ENCODE measurements at places on chromosomes 7 and 10.

DNA sequence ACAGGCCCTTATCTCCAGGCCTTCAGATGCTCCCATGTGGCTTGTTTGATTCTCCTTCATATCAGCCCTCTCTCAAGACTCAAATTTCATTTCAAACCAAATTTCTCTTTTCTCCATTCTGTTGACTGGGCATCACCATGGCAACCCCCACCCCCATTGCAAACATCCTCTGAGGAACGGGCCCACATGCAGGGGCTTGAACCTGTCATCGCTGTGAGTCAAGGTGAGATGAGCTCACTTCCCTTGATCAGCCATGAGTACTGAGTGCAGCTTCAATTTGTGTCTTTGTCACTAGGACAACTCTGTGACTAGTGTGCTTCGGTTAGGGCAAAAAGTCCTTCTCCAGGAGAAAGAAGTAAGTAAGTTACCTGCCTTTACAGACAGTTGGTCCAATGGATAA, 41.9 kb downstream of the CALML3 start:
- no peak for DNase-seq

- no peak for DNase-seq
These were observed 2.6 kb downstream of the NKX6-2 start for GRCh38 chr10:132783165-132783939.

DNA sequence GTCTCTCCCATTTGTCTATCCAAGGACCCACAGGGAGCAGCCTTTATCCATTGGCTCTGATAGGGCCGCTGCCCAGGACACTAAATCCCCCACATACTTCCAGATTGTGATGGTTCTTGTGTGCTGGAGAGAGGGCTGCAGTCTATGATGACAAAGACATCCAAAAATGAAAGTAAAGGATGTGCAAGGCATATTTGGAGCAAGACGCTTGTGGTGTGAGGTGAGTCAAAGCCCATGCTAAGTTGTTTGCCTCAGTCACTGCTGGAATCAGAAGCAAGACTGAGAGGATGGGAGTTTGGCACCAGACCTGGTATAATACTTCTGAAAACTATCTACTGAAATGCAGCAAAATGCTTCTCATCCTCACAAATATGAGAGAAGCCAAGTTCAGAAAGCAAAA, 22.7 kb downstream of the ZNF22 start:
- DNase-seq, result no peak

- DNase-seq, result no peak
These were observed 74.3 kb upstream of the RET start for GRCh38 chr10:43002596-43002995.

DNA sequence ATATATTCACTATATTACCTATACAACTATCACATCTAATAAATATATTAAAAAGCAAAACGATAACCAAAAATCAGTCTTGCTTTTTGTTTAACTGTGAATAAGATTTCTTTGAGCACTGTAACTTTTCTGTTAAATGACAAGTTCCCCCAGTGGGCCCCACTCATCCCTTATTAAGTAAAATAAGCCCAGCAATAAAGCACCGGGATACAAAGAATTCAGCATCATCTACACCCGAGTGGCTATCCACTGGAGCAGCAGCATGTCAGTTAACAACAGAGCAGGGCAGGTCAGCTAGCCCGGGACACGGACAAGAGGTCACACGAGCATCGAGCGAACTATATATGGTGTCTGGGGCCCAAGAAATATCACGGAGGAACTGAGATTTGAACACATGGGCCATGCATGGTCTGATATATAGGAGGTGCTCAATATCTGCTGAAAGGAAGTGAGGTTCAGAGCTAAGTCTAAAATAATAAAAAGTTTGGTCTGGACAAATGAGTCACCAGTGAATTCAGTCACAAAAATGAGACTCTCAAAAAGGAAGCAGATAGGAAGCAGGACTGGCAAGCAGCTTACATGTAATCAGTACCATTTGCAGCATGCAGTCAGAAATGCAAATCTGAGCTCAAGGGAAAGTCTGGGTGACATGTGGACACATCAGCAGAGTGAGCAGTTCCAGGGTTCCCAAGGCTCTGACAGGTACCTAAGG, 4.1 kb downstream of the ERCC6 start:
- no peak for DNase-seq

DNA sequence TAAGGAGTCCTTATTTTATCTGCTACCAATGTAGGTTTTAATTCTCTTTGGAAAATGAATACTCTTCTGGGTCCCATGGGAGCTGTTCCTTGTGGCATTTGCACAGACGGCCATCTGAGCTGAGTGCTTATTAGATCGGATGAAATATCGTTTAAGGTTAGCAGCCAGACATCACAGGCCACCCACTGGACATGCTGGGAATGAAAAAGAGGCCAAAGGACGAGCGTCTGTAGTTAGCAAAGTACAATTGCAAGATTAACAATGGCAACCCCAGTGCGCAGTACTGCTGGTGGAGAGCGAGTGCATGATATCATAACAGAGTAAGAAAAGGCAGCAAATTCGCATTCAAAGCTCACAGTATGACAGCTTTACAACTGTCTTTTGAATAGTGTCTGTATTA, 28.3 kb upstream of the CREB5 start:
- DNase-seq, result no peak

DNA sequence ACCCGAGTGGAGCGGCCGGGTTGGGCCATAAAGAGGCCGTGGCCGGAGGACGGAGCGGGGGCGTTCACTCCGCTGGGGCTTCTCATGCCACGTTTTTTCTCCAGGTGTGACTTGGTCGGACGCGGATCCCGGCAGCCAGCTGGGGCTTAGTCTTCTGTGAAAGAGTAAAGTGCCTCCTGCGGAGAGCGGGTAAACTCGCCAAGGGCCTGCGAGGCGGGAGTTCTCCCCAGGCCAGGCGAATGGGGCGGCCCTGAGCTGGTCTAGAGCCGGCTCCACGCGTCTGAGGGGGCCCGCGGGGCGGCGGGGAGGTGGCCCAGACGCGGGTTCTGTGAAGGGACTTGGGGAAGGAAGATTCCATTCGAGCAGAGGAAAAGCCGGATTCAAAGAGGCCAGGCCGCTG, 86.3 kb upstream of the VIPR2 start:
- DNase-seq, result no peak

DNA sequence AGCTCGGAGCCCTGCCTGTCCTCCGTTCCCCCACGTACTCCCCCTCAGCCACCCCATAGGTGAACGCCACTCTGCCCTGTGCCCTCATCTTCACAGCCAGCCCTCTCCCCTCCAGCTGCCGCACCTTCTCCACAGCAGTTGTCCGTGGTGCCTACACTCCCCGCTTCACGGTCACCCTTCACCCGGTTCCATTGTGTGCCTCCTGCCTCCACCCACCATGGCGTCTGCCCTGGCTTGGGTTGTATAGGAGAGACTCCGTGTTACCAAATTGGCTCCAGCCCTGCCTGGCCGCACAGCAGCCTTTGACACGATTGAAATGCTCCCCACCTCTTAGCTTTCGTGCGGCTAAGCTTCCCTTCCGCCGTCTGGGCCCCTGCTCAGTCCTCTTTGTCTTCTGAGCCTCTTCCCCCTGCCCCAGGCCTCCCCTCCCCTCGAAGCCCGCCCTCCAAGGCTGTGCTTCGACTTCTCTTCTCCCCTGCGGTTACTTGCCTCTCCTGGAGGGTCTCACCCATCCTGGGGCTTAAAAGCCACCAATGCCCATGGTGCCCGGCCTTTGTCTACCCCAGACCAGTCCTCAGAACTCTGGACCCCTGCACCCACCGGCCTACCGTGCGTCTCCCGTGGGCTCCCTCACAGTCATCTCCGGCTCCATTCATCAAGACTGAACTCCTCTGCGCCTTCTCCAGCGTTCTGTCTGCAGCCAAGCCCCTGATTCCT, 18.5 kb upstream of the NODAL start:
- no peak for DNase-seq

- no peak for DNase-seq
These were observed 26.4 kb upstream of the GPR37 start for GRCh38 chr7:124792002-124792401.

GRCh38 chr7:30598121-30598876, 3.6 kb downstream of the GARS1 start:
- DNase-seq, result no peak

DNA sequence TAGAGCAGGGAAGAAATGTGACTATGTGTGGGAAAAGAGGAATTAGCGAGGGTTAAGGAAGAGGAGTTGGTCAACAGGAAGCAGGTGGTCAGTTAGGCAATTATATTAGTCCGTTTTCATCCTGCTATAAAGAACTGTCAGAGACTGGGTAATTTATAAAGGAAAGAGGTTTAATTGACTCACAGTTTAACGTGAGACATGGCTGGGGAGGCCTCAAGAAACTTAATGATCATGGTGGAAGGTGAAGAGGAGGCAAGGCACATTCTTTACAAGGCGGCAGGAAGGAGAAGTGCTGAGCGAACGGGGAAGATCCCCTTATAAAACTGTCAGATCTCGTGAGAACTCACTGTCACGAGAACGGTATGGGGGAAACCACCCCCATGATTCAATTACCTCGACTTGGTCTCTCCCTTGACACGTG, 35.0 kb downstream of the RAMP3 start:
- no peak for DNase-seq

- DNase-seq, result no peak
These were observed 6.2 kb upstream of the DMBT1 start for GRCh38 chr10:122554131-122555036.
